Tracheal epithelial cell (primary cell): ENCODE measurements at places on chromosomes 13 and 19. TPM values are rescaled to one million over a fixed set of nuclear protein-coding genes. Genes with fewer than 3 reads are reported as not detected.

Gene MISP
- total RNA-seq, result 76.4 and 100 TPM in 2 replicates

Gene OSCAR
- total RNA-seq, result 0.72 and 1.1 TPM in 2 replicates

Gene PNMA8B
- total RNA-seq, result 0.24 TPM in 1 of 2 replicates, not detected in the other

Gene CERS1
- total RNA-seq, result 0.72 and 0.85 TPM in 2 replicates

Gene ONECUT3
- under 0.01 TPM in 1 of 2 replicates, not detected in the other for total RNA-seq

Gene GPR180
- total RNA-seq, result 11.6 and 11.9 TPM in 2 replicates

Gene CD70
- total RNA-seq, result 25.8 TPM in 1 of 2 replicates, not detected in the other
